ENCODE measurements at places on chromosomes 3 and 15. TPM values are rescaled to one million over a fixed set of nuclear protein-coding genes. Genes with fewer than 3 reads are reported as not detected.
A peak's percentile ranks its signal among the peaks of the same experiment; 100 is the strongest.

Gene ARIH2
- 62.5 TPM for total RNA-seq

Gene CYP19A1
- not detected for total RNA-seq

Gene GOLGA6L2
- not detected for total RNA-seq

Gene FRMD5
- 0.37 TPM for total RNA-seq

Gene RAB7A
- total RNA-seq = 224 TPM

Gene CHCHD4
- total RNA-seq = 6.2 TPM

Gene SMCO1
- not detected for total RNA-seq

Gene C3orf22
- not detected for total RNA-seq

Gene DAPK2
- total RNA-seq = 5.3 TPM

Gene BMF
- total RNA-seq = 7.1 TPM

- DNase-seq = no peak
- no peak overlapping the region for H3K27ac ChIP-seq
- no peaks in the 10 kb centered on the region for H3K36me3 ChIP-seq
- no peaks in the 10 kb centered on the region for H3K27me3 ChIP-seq
- H3K4me1 ChIP-seq = no peaks in the 10 kb centered on the region
Observed at GRCh38 chr3:64358853-64359252, 133.6 kb upstream of the PRICKLE2 start.

DNA sequence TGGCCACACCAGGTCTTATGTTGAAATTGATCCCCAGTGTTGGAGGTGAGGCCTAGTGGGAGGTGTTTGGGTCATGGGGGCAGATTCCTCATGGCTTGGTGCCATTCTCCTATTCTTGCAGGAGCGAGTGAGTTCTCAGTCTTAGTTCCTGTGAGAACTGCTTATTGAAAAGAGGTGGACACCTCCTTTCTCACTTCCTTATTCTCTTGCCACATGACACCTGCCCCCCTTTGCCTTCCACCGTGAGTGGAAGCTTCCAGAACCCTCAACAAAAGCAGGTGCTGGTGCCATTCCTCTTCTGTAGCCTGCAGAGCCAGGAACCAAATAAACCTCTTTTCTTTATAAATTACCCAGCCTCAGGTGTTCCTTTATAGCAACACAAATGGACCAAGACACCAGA, 318.1 kb upstream of the MCTP2 start:
- DNase-seq = no peak
- no peaks in the 10 kb centered on the region for H3K27me3 ChIP-seq
- H3K4me1 ChIP-seq = no peaks in the 10 kb centered on the region
- H3K4me3 ChIP-seq = no peak overlapping the region
- no peaks in the 10 kb centered on the region for H3K36me3 ChIP-seq
- H3K27ac ChIP-seq = no peak overlapping the region

GRCh38 chr15:56667517-56667916, 65.8 kb downstream of the ZNF280D start:
- no peaks in the 10 kb centered on the region for H3K4me1 ChIP-seq
- DNase-seq = no peak
- no peak overlapping the region for H3K27ac ChIP-seq
- no peaks in the 10 kb centered on the region for H3K36me3 ChIP-seq

- H3K4me3 ChIP-seq = no peak overlapping the region
- no peaks in the 10 kb centered on the region for H3K36me3 ChIP-seq
- DNase-seq = peak; percentile 60
- no peaks in the 10 kb centered on the region for H3K27me3 ChIP-seq
Observed at GRCh38 chr15:68598171-68599152, 19.7 kb downstream of the CORO2B start.

- no peaks in the 10 kb centered on the region for H3K27me3 ChIP-seq
- no peak overlapping the region for H3K4me3 ChIP-seq
- no peak overlapping the region for H3K27ac ChIP-seq
- DNase-seq = no peak
- peaks cover 9% of the 10 kb centered on the region for H3K4me1 ChIP-seq
Observed at GRCh38 chr15:34855413-34855812, 60.1 kb upstream of the ACTC1 start.

- H3K27me3 ChIP-seq = no peaks in the 10 kb centered on the region
- no peaks in the 10 kb centered on the region for H3K4me1 ChIP-seq
- H3K27ac ChIP-seq = no peak overlapping the region
- no peak for DNase-seq
- H3K36me3 ChIP-seq = no peaks in the 10 kb centered on the region
- no peak overlapping the region for H3K4me3 ChIP-seq
Observed at GRCh38 chr3:162538906-162539305, 1042.3 kb downstream of the OTOL1 start.

DNA sequence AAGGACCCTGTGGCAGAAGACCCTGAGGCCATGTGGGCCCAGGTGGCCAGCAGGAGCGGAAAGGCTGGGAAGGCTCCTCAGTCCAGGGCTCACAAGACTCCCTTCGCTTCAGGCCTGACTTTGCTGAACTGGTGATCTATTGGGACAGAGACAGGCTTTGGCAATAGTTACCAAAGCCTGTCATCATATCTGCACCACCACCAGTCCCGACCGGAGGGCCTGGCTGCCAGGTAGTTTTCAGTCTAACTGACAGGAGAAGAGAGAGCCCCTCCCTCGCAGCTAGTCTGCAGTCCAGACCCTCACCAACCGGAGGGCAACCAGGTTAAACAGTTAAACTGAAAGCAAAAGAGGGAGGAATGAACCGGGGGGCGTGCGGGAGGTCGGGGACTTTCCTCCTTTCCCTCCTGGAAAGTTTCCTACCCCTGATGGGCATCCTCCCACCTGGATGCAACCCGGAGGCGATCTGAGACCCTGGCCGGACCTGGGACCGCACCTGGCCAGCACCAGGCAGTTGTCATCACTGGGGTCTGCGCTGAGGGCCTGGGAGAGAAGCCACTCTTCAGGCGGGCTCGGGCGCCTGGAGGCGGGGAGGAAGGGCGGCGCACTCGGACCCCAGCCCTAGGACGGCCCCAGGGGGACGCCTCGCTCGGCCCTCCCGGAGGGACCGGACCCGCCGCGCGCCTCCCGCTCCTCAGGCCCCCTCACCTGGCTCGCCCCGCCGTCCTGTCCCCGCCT, 435 bp downstream of the RAB27A start:
- peak; percentile 30 for DNase-seq
- H3K4me1 ChIP-seq = no peaks in the 10 kb centered on the region
- H3K36me3 ChIP-seq = no peaks in the 10 kb centered on the region
- peak overlapping the region; percentile 72 for H3K4me3 ChIP-seq

DNA sequence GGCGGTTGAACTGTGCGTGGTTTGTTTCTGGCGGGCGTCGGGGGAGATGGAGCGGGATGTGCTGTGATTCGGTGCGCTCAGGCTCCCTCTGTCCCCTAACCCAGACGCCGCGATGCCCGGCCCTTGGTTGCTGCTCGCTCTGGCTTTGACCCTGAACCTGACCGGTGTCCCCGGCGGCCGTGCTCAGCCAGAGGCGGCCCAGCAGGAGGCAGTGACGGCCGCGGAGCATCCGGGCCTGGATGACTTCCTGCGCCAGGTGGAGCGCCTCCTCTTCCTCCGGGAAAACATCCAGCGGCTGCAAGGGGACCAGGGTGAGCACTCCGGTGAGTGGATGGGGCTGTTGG, 1.2 kb downstream of the TRH start:
- H3K27me3 ChIP-seq = peaks cover 18% of the 10 kb centered on the region
- peaks cover 13% of the 10 kb centered on the region for H3K4me1 ChIP-seq
- H3K4me3 ChIP-seq = no peak overlapping the region

DNA sequence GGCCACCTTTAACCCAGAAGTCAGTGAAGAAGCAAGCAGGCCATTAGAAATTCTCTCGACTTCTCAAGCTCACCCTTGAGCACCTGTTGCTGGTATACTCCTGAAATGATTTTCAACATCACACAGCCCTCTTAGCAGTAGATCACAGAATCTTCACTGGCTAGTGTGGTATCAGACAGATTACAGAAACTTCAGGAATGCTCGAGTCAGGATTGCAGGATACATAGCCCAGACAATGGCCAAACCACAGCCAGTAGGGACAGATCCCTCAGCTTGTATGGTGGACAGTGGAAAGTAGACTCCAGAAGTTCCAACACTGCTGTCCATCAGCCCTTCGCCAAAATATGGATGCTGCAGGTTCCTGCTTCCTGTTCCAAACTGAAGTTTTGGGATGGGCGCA, 4.5 kb upstream of the KLHL40 start:
- no peak for DNase-seq
- H3K4me1 ChIP-seq = no peaks in the 10 kb centered on the region
- H3K4me3 ChIP-seq = no peak overlapping the region
- no peaks in the 10 kb centered on the region for H3K36me3 ChIP-seq

Data from uterus (tissue), 4 donors.